ENCODE measurements at places on chromosomes 1 and 21.

GRCh38 chr1:30818568-30819243 lies 61.1 kb upstream of the LAPTM5 start:
- no peak for DNase-seq

GRCh38 chr1:26047278-26047874 lies 1.5 kb upstream of the SLC30A2 start:
- no peak for DNase-seq

DNA sequence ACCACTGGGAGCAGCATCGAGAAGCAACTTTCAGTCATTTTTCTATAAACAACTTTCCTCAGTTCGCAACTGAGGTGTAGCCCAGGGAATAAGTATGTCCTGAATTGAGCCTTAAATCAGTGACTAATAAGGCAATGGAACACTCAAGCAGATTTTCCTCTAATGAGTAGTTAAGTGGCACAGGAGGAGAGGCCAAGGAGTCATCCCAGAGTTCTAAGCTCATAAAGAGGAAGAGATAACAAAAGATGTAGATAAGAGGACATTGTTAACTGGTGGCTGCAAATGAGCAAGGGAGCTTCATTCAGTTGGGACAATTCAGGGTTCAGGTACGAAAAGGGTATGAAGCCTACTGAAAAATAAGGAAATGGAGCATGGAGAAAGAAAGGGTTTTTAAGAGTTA lies 64.5 kb downstream of the LRRC40 start:
- DNase-seq: no peak

DNA sequence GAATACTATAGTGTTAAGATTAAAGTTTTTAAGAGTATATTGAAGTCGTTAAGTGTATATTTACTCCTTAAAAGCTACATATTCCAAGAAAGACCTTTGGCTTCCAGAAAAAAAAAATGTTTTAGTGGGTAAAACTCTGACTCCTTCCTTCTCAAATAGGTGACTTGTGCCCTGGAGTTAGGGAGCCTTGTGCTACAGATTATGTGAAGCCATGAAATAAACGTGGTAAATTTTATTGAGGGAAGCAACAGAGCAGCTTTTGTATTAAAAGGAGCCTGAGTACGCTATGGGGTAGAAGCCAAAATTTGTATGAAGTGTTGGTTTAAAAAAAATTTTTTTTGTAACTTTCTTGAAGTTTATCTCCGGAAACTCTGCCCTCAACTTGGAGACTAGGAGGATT lies 994 bp downstream of the RO60 start:
- DNase-seq: no peak

- no peak for DNase-seq
These were observed 19.8 kb downstream of the PGM1 start for GRCh38 chr1:63612971-63613370.

GRCh38 chr1:2212274-2212531 lies 15.9 kb upstream of the SKI start:
- no peak for DNase-seq

DNA sequence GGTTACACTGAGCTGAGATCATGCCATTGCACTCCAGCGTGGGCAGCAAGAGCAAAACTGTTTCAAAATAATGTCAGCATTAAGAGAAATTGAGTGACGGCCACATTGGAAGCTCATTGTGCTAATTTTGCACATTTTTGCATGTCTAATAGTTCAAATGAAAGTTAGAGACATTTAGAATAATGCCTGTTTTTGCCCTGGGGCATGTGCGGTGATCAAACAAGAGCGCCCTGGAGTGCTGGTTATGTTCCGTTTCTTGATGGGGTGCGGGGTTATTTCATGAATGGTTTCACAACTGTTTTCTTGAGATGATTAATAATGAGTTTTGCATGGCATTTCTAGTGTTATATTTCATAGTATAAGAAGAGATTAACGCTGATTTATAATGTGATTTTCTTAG lies 13.1 kb downstream of the OR2T11 start:
- no peak for DNase-seq

DNA sequence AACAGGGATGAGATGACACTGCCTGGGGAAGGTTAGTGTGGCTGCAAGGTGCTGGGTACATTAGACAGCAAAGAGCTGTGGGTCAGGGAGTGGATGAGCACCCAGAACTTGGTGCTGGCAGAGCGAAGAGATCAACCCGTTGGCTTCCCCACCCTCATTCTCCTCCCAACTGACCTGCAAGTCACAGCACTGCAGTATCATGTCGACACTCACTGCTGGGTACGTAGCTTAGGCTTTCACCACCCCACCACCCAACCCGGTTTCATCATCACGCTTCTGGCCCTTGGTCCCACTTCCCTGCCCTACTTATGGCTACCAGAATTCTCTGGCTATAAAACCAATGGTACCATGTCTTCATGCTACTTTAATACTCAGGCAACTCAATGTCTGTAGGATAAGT lies 73.6 kb upstream of the LYST start:
- DNase-seq: no peak

DNA sequence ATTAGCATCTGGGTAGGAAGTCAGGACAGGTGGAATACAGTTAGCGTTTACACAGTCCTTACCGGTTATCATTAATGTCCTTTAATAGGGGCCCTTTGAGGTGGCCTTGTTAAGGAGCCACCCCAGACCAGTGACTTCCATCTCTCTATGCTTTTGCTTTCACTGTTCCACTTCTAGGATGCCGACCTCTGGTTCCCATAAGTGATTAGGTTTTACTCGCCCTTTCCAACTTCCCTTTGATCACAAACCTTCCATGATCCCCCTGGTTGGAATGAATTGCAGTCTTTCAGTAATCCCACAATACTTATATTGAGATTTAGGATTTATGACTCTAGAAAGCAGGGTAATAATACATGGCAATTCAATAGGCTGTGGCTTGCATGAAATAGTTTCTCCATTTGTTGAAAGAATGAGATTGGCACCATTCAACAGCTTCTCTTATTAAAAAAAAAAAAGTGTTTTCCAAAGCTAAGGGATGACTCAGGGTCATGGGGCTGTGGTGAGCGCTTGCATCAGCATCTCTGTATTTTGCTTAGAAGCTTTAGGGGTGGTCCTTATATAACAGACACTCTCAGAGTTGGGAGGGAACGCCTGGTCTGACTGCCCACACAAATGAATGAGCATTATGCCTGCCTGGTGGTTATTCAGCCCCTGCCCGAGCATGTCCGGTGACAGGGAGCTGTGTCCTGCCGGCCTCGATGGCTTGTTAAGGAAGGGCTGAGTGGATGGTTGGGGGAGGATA lies 110.5 kb downstream of the CNIH3 start:
- no peak for DNase-seq

DNA sequence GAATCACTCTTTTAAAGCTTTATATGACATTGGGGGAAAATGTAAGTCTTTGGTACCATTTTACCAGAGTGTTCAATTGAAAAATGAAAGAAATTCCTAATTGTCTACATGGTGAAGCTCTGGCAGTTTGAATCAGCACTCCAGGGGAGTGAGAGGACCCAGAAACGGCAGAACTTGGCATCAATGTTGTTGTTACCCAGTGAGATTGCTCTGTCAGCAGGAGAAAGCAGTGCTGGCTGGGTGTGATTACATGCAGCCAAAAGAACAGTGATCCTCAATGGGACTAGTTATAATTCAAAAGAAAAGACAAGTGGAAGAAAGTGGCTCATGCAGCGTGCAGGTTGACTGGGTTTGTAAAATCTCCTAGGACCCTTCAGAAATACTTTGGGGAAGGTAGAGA lies 206.4 kb downstream of the PTPRC start:
- no peak for DNase-seq

DNA sequence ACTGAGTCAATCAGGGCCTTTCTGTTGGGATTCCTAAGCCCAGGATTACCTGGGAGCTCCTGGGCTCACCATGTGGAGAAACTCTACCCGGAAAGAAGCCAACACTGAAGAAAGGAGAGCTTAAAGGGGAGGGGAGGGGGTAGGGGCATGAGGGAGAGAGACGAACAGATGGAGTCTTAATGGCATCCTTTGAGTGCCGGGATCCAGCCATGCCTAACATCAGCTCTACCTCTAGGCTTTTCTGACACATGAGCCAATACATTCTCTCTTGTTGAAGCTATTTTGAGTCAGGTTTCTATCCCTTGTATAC lies 75.0 kb downstream of the NPHP4 start:
- no peak for DNase-seq

- DNase-seq: no peak
These were observed 1.7 kb downstream of the HCRTR1 start for GRCh38 chr1:31618916-31619846.

GRCh38 chr1:191152776-191153175 lies 675.1 kb upstream of the BRINP3 start:
- no peak for DNase-seq

DNA sequence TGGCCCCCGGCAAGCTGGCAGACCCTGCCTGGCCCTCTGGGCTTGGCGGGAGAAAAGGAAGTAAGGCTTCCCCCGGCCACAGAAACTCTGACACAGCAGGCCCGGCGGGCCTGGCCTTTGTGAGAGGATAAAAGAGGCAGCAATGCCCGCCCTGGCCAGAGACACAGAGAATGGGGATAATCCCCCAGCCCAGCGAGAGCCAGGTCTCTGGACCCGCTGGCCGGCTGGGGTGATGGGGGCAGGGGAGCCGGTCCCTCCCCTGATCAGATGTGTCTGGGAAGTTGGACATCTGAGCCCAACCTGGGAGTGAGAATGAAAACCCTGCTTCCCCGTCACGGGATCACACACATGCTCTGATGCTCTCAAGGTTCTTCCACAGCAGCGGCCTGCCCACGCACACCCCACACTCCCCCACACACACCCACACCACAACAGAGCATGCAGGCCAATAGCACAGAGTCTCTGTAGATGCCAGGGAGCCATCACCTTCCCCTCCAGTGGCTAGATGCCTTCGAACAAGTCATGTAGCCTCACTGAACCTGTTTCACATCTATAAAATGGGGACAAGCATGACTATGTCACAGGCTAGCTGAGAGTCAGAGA lies 4.2 kb downstream of the RSPO1 start:
- no peak for DNase-seq

DNA sequence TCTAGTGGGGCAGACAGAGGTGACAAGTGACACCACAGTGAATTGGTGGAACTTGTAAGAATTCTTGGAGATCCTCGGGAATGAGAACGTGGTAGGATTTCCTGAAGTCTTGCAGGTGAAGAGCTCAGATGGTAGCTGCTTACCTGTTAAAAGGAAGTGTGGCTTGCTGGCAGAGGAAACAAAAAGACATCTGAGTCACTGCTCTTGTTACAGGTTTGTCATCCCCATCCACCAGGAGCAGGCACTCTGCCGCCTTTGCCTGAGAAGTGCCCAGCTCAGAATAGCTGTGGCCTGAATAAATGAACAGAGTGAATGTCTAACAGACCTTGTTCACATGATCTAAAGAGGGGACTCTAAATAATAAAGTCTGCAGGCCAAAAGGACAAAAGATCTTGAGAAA lies 12.3 kb upstream of the ZSCAN20 start:
- no peak for DNase-seq

DNA sequence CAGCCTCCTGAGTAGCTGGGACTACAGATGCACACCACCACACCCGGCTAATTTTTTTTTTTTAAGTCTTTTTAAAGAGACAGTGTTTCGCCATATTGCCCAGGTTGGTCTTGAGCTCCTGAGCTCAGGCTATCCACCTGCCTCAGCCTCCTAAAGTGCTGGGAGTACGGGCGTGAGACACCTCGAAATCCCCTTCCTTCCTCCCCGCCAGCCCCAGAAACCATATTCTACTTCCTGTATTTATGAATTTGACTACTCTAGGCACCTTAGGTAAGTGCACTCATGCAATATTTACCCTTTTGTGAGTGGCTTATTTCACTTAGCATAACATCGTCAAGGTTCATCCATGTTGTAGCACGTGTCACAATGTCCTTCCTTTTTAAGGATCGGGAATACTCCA lies 6.9 kb upstream of the LRP8 start:
- no peak for DNase-seq

DNA sequence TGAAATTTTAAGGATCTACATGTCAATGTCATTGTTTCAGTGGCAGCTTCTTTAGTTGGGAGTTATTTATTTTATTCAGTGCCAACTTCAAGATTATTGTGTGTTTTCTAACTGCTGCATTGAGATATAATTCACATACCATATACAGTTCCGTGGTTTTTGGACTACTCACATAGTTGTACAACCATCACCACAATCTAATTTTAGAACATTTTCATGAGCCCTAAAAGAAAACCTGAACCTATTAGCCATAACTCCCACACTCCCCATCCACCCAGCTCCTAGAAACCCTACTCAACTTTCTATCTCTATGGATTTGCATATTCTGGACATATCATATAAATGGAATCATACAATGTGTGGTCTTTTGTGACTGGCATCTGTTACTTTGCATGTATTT lies 220.0 kb downstream of the LRRC40 start:
- no peak for DNase-seq

DNA sequence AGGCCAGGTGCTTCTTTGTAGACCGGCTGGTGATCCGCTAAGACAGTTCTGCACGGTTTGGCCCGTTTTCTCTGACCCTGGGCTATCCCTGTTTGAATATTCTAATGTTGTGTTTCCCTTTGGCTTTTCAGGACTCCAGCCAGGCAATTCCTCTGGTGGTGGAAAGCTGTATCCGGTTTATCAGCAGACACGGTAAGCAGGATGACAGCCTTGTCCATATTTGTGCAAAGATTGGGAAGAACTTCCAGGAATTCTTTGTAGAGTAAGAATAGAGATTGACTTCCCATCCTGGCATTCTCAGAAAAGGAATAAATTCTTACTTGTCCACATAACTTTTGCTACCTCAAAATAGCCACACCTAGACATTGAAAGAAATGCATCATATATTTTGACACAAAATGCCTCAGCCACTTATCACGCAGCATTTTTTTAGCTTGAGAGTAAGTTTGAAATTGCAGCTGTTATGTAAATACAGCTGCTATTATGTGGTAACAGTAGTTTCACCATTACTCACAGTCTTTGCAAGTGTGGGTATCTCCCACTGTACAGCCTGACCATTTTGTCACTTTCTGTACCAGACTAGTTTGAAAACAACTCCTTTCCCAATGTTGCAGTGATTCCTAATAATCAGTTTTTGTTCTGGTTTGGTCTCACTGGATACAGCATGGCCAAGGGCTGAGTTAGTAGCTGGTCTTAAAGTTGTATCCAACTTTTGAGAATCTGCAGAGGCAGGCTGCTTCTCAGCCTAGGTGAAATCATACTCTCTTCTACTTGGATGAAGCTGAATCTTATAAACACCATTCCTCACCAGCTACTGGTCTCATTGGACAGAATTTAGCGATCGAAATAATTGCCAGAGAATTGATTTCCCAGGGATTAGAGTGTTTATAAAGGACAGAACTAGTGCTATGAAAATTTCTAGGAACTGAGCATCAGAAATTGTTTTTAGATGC lies 40.0 kb upstream of the IKBKE start:
- DNase-seq: no peak
